ENCODE measurements at places on chromosomes 2 and 18. TPM values are rescaled to one million over a fixed set of nuclear protein-coding genes. Genes with fewer than 3 reads are reported as not detected.
A peak's percentile ranks its signal among the peaks of the same experiment; 100 is the strongest.

The ALLC gene
- not detected for polyA plus RNA-seq

The NMS gene
- polyA plus RNA-seq: not detected

The TEKT4 gene
- polyA plus RNA-seq: not detected

The PID1 gene
- polyA plus RNA-seq: 3.2 TPM

The STAT4 gene
- polyA plus RNA-seq: 4.1 TPM

The CD302 gene
- 8.6 TPM for polyA plus RNA-seq

The FLACC1 gene
- polyA plus RNA-seq: 0.30 TPM

The NPPC gene
- 0.76 TPM for polyA plus RNA-seq

GRCh38 chr18:62537042-62537894 lies 14.4 kb downstream of the ZCCHC2 start:
- H3K4me1 ChIP-seq: peaks cover 4% of the 10 kb centered on the region
- no peak overlapping the region for H3K27ac ChIP-seq
- no peak for DNase-seq
- H3K36me3 ChIP-seq: no peaks in the 10 kb centered on the region
- H3K27me3 ChIP-seq: no peaks in the 10 kb centered on the region
- H3K4me3 ChIP-seq: no peak overlapping the region

- no peaks in the 10 kb centered on the region for H3K4me1 ChIP-seq
- no peaks in the 10 kb centered on the region for H3K27me3 ChIP-seq
These were observed 55.3 kb upstream of the SULT1C3 start for GRCh38 chr2:108184419-108184818.

- peak within 1 kb of the TSS; percentile 1 for H3K4me3 ChIP-seq
- DNase-seq: no peak
- H3K36me3 ChIP-seq: no peaks in the 10 kb centered on the region
- H3K4me1 ChIP-seq: no peaks in the 10 kb centered on the region
- no peaks in the 10 kb centered on the region for H3K27me3 ChIP-seq
These were observed at the start of gene SCN3A for GRCh38 chr2:165203689-165204559. Gene SCN3A (minus strand): TSS chr2:165204050. CDS start chr2:165176394, 27,656 bp downstream.

DNA sequence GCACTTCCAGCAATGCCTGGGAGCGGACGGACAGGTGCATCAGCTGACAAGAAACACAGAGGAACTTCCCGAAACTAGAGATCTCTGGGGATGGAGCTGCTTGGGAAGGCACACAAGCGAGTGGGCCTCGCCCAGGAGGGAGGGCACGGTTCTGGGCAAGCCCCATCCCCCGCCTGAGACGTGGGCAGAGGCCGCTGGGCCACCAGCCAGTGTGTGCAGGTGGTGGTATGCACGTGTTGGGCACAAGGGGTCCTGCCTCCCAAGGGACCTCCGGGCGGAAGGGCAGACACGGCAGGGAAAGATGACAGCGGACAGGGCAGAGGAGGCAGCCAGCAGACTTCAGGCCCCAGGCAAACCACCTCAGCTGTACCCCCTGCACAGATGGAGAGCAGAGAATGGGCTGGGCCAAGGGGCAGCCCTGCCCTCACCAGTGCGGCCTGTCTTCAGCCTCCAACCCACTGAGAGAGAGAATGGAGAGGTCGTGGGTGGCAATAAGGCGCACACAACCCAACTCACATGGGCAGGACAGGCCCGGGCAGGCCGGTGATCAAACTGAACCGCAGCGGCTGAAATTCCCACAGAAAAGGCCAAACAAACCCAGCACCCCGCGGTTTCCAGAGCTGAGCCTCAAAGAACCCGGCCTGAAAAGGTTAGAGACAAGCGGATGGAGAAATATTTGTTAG lies 51.2 kb downstream of the HDAC4 start:
- H3K27ac ChIP-seq: no peak overlapping the region
- H3K36me3 ChIP-seq: peaks cover 18% of the 10 kb centered on the region
- no peaks in the 10 kb centered on the region for H3K27me3 ChIP-seq
- no peaks in the 10 kb centered on the region for H3K4me1 ChIP-seq

DNA sequence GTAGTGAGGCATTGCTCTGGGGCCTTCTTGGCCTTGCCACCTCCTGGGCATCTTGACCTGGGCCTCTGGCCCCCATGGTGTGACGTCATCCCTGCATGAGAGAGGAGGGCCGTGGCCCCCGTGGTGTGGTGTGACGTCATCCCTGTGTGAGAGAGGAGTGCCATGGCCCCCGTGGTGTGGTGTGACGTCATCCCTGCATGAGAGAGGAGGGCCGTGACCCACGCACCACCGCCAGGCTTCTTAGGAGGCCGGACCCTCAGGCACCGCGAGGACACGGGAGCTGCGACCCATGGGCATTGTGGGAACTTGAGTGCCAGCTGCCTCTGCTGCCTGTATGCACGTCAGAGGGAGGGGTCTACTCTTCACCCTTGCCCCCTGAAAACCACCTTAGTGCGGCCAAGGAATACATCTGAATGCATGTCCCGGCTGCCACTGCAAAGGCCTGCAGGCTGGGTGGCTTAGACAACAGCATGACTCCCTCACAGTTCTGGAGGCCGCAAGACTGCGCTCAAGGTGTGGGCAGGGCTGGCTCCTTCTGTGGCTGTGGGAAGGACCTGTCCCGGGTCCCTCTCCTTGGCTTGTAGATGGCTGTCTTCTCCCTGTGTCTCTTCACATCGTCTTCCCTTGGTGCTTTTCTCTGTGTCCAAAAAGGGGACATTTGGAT lies 20.8 kb upstream of the OTOS start:
- DNase-seq: peak; percentile 61
- no peaks in the 10 kb centered on the region for H3K4me1 ChIP-seq
- H3K27ac ChIP-seq: no peak overlapping the region
- H3K4me3 ChIP-seq: no peak overlapping the region
- no peaks in the 10 kb centered on the region for H3K36me3 ChIP-seq
- no peaks in the 10 kb centered on the region for H3K27me3 ChIP-seq

- DNase-seq: no peak
- no peaks in the 10 kb centered on the region for H3K27me3 ChIP-seq
- H3K4me1 ChIP-seq: peaks cover 13% of the 10 kb centered on the region
- no peaks in the 10 kb centered on the region for H3K36me3 ChIP-seq
- H3K27ac ChIP-seq: no peak overlapping the region
These were observed 65.0 kb upstream of the RPL31 start for GRCh38 chr2:100936972-100937542.

- no peaks in the 10 kb centered on the region for H3K27me3 ChIP-seq
- peaks cover 23% of the 10 kb centered on the region for H3K4me1 ChIP-seq
- H3K36me3 ChIP-seq: no peaks in the 10 kb centered on the region
- DNase-seq: peak; percentile 73
- no peak overlapping the region for H3K27ac ChIP-seq
These were observed 101.0 kb upstream of the CTDP1 start for GRCh38 chr18:79578396-79579260.

GRCh38 chr2:241940329-241940728 lies 70.8 kb downstream of the RTP5 start:
- H3K27me3 ChIP-seq: no peaks in the 10 kb centered on the region
- DNase-seq: no peak
- H3K36me3 ChIP-seq: no peaks in the 10 kb centered on the region
- no peaks in the 10 kb centered on the region for H3K4me1 ChIP-seq

GRCh38 chr18:76727589-76727988 lies 94.8 kb upstream of the ZNF236 start:
- no peaks in the 10 kb centered on the region for H3K4me1 ChIP-seq
- no peaks in the 10 kb centered on the region for H3K36me3 ChIP-seq
- no peak overlapping the region for H3K4me3 ChIP-seq

DNA sequence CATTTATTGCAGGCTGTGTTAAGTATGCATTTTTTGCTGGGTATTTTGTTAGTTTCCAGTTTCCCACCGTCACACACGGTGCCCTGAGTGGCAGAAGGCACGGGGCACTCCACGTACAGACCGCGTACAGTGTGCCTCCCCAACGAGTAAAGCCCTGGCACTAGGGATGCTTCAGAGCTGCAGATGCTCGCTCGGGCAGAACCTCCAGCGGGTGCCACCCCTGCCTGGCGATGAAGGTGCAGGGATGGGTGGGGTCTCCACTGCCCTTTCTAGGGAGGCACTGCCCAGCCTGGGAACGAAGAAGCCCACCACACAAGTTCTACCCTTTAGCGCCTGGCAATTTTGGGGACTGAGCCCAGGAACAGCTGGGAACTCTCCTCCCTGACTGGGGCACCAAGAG lies 4.1 kb downstream of the GREB1 start:
- no peaks in the 10 kb centered on the region for H3K4me1 ChIP-seq
- no peaks in the 10 kb centered on the region for H3K36me3 ChIP-seq
- no peak overlapping the region for H3K27ac ChIP-seq
- no peak for DNase-seq

- peaks cover 44% of the 10 kb centered on the region for H3K4me1 ChIP-seq
- no peaks in the 10 kb centered on the region for H3K36me3 ChIP-seq
- DNase-seq: peak; percentile 80
These were observed 1.4 kb downstream of the UBE2F start for GRCh38 chr2:237968048-237968862.

- no peak overlapping the region for H3K4me3 ChIP-seq
- no peaks in the 10 kb centered on the region for H3K36me3 ChIP-seq
- H3K27ac ChIP-seq: no peak overlapping the region
- no peaks in the 10 kb centered on the region for H3K27me3 ChIP-seq
These were observed 92.5 kb upstream of the SLC35G4 start for GRCh38 chr18:11516751-11517503.

- H3K4me1 ChIP-seq: no peaks in the 10 kb centered on the region
- H3K36me3 ChIP-seq: no peaks in the 10 kb centered on the region
- no peak for DNase-seq
These were observed 462.1 kb downstream of the ERBB4 start for GRCh38 chr2:212076456-212076855.

GRCh38 chr2:113700186-113700841 lies 56.1 kb downstream of the SLC35F5 start:
- no peak overlapping the region for H3K4me3 ChIP-seq
- H3K36me3 ChIP-seq: no peaks in the 10 kb centered on the region
- H3K4me1 ChIP-seq: peaks cover 16% of the 10 kb centered on the region
- no peaks in the 10 kb centered on the region for H3K27me3 ChIP-seq

GRCh38 chr2:233082931-233083755 lies 23.0 kb downstream of the INPP5D start:
- H3K27me3 ChIP-seq: no peaks in the 10 kb centered on the region
- H3K36me3 ChIP-seq: peaks cover 54% of the 10 kb centered on the region
- peak overlapping the region; percentile 58 for H3K4me3 ChIP-seq
- H3K27ac ChIP-seq: peak overlapping the region; percentile 79
- DNase-seq: no peak
- peaks cover 91% of the 10 kb centered on the region for H3K4me1 ChIP-seq

DNA sequence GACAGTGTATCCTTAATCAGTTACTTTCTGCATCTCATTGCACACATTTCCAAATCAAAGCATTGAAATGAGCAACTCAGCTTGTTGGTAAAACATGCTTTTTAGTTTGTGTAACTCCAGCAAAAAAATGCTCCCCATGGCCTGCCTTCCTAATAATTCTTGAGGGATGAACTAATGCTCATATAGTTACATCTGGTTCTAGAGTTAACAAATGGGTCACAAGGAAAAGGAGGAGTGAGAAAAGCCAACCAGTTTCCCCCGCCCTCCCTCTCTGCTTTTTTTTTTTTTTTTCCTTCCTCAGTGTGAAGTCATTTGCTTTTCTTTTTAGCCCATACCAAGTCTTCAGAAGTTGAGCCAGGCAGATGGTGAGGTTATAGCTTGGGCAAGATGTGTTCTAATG lies 231.7 kb downstream of the MTX2 start:
- no peak overlapping the region for H3K27ac ChIP-seq
- H3K4me3 ChIP-seq: no peak overlapping the region
- peaks cover 8% of the 10 kb centered on the region for H3K4me1 ChIP-seq
- H3K27me3 ChIP-seq: peaks cover 6% of the 10 kb centered on the region
- H3K36me3 ChIP-seq: no peaks in the 10 kb centered on the region

DNA sequence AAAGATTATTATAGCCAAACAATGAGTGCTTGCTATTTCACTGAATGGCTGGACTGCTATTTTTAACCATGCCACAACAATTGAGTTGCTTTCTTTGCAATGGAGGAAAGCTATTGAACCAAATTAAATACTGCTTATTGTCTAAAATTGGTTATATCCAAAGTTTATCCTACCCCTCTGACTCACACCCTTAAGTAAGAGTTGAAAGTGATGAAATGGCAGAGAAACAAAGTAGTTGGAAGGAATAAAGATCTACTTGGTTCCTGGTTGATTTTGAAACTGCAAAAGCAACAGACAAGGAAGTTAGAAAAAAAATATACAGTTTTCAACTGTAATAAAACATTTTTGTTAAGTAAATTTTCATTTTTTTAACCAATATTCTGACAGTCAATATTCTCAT lies 47.5 kb downstream of the EML4 start:
- H3K27ac ChIP-seq: no peak overlapping the region
- H3K36me3 ChIP-seq: no peaks in the 10 kb centered on the region

- no peak for DNase-seq
- no peak overlapping the region for H3K27ac ChIP-seq
- H3K4me1 ChIP-seq: no peaks in the 10 kb centered on the region
These were observed 123.6 kb downstream of the LRATD1 start for GRCh38 chr2:14756122-14756541.

All from spleen (tissue), 13 donors.